Stimulated activated CD4-positive, alpha-beta T cell treated with anti-CD3 and anti-CD28 coated beads, Interleukin-12 subunit alpha, Interleukin-12 subunit beta, amount 100 ng/mL, for 48 hours (primary cell): ENCODE measurements at places on chromosomes 5 and 9.

GRCh38 chr5:96885518-96886338 lies 9.4 kb downstream of the ERAP2 start:
- DNase-seq = no peak

GRCh38 chr9:81599837-81600236 lies 89.5 kb downstream of the TLE1 start:
- no peak for DNase-seq

GRCh38 chr9:114170771-114171461 lies 15.6 kb downstream of the COL27A1 start:
- DNase-seq = no peak

GRCh38 chr9:15851766-15852165 lies 298.9 kb downstream of the CCDC171 start:
- no peak for DNase-seq

DNA sequence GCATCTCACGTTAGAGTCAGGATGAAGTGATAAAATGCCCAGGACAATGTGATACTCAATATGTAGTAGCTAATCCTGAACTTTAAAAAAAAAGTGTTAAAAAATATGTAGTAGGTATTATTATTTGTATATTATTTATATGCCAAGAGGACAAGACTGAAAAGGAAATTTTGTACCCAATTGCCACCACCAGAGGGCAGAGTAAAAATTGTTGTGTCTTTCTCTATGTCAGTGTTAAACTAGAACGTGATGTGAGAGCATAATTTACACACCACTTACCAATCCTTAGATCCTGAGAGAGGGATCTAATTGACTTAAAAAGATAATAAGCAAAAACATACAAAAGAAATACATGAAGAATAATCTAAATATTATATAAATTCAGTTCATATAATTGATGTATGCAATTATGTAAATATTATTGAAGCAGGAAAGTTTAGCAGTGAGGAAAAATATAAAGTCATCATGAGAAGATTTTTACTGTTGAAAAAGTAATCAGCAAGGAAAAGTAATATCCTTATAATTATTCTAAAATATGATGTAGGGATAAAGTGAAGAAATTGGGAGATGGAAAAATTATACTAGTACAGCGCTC lies 288.9 kb downstream of the RAB3C start:
- no peak for DNase-seq

DNA sequence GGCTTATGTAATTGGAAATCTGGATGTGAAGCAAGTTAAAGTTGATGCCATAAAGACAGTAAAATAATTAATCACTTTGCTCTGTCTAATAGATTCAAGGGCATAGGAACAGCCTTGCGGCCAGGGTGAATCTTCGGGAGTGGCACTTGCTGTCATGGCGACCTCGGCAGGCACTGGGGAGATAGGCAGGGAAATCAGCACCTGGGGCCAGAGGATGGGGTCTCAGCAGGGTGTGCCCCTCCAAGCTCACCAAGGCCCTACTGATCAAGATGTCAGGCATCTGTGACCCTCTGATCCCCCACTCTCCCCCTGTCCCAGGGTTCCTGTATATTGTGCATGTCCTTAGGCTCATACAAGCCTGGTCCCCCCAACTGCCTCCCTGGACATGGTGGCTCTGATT lies 187.3 kb downstream of the MELK start:
- no peak for DNase-seq
